ENCODE measurements at places on chromosomes 4 and X. TPM values are rescaled to one million over a fixed set of nuclear protein-coding genes. Genes with fewer than 3 reads are reported as not detected.

DNA sequence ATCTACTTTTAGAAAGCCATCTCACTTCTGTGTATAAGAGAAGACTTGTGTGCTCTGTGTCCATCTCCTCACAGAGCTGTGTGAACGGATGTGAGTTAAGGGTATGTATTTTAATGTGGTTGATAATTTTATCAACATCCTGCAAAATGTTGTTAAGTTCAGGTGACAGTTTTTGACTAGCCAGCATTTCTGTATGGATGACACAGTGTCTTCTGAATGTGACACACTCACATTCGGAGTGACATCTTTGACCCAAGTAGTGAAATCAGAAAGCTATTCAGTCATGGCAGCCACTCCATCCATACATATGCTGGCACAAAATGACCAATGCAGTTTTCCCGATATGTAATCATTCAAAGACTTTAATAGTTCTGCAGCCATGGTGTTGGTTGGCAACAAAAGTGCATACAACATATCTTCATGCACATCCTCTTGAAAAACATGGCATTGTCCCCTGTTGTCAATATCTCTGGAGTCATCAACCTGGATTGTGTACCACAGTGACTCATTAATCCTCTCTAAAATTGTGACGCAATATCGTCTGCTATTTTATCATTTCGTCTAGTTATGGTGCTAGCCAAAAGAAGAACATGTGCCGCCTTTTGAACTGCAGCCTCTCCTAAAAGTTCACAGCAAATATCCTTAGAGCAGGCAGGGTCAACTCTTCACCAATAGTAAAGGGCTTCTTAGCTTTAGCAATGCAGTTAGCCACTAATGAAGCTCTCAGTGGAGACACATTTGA lies 6.8 kb upstream of the FGF2 start:
- DNase-seq = no peak

- peak; percentile 79 for DNase-seq
These were observed 584 bp downstream of the TMEM271 start for GRCh38 chr4:575281-576141.

GRCh38 chr4:74357965-74358364 lies 7.0 kb upstream of the EREG start:
- DNase-seq = no peak

Gene UGT2B11
- total RNA-seq = not detected

DNA sequence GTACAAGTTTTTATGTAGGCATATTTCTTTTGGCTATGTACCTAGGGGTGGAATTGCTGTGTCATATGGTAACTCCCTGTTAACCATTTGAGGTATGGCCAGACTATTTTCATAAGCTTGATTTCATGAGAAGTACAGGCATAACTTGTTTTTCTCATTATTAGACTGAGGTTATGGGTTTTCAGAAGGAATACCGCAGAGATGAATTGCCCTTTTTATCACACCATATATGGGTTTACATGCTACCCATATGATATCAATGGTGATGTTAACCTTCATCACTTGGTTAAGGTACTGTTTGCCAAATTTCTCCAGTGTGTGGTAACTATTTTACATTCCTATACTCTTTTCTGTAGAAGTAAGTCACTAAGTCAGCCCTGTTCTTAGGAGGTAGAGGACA lies 23.5 kb downstream of the RAB40A start:
- no peak for DNase-seq

- peak; percentile 68 for DNase-seq
These were observed 119.1 kb upstream of the TRIM2 start for GRCh38 chr4:153084980-153085630.

Gene SRPK3
- 0.40 TPM for total RNA-seq

Gene PRMT9
- total RNA-seq = 7.4 TPM

- DNase-seq = no peak
These were observed 510.6 kb upstream of the BOD1L1 start for GRCh38 chr4:14138106-14138505.

Gene CAPN6
- not detected for total RNA-seq

GRCh38 chr4:184154199-184154598 lies 63.5 kb downstream of the ENPP6 start:
- no peak for DNase-seq

Gene PFKFB1
- total RNA-seq = under 0.01 TPM

DNA sequence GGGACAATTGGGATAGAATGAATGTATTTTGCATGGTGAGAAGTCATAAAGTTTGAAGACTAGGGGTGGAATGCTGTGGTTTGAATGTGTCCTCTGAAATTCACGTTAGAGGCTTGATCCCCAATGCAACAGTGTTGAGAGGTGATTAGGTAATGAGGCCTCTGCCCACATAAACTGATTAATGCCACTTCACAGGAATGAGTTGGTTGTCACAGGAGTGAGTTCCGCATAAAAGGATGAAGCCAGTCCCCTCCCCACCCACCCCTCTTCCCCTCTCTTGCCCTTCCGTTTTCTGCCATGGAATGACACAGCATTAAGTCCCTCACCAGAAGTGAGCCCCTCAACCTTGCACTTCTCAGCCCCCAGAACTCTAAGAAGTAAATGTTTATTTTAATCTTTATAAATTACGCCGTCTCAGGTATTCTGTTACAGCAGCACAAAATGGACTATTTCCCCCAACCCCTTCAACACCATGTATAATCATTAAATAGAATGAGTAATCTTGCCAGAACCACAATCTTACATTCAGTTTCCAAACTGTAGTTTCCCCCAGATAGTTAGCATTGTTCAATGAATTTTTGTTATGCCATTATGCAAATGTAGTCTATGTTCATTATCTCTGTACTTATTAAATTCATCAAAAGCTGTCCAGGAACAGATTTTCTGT lies 5.5 kb upstream of the MMAA start:
- DNase-seq = no peak

- DNase-seq = no peak
These were observed 57.3 kb upstream of the ENPEP start for GRCh38 chr4:110418641-110419040.

Gene TMSB15C
- total RNA-seq = 6.1 TPM

DNA sequence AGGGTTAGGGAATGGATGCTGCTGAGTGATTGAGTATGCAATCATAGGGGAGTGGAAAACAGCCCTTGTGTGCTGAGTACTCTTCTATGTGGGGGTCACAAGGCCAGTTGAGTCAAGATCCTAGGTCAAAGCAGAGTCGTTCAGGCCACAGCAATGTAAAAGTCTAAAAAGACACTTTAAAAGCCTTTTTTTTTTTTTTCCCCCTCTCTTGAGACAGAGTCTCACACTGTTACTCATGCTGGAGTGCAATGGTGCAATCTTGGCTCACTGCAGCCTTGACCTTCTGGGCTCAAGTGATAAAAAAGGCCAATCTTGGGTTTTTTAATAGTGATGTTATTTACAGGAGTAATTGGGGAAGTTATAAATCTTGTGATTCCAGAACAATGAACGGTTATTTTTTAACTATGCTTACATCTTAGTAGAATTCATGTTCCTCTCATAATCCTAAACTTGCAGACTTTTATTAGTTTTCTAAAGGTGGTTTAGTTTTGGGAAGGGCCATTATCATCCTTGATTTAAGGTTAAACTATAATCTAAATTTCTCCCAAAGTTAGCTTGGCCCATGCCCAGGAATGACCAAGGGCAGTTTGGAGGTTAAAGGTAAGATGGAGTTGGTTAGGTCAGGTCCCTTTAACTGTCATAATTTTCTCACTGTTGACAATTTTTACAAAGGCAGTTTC lies 82.2 kb upstream of the BMP2K start:
- no peak for DNase-seq

GRCh38 chr4:19309378-19309777 lies 942.3 kb upstream of the SLIT2 start:
- peak; percentile 10 for DNase-seq

Gene PITX2
- total RNA-seq = under 0.01 TPM

GRCh38 chrX:52420824-52421443 lies 52.1 kb downstream of the XAGE2 start:
- DNase-seq = no peak

DNA sequence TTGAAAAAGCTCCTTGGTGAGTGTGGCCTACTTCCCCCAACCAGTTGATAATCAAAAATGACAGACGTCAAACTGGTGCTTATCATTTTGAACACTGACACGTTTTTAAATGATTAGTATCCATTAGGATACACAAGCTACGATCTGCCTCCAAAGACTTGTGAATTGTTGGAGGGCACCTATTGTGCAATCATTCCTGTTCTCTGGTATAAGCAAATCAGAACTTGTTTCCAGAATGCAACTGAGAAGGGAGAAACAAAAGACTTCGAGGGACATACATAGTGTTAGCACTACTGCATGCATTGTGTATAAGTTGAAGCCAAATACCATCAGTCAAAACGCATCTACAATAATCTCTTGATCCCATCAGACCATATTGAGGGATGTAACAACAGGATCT lies 11.6 kb downstream of the NPY2R start:
- no peak for DNase-seq

Gene BGN
- total RNA-seq = 15.3 TPM

Gene CNKSR2
- not detected for total RNA-seq

- DNase-seq = no peak
These were observed 2.7 kb downstream of the GJB1 start for GRCh38 chrX:71225676-71226075.

DNA sequence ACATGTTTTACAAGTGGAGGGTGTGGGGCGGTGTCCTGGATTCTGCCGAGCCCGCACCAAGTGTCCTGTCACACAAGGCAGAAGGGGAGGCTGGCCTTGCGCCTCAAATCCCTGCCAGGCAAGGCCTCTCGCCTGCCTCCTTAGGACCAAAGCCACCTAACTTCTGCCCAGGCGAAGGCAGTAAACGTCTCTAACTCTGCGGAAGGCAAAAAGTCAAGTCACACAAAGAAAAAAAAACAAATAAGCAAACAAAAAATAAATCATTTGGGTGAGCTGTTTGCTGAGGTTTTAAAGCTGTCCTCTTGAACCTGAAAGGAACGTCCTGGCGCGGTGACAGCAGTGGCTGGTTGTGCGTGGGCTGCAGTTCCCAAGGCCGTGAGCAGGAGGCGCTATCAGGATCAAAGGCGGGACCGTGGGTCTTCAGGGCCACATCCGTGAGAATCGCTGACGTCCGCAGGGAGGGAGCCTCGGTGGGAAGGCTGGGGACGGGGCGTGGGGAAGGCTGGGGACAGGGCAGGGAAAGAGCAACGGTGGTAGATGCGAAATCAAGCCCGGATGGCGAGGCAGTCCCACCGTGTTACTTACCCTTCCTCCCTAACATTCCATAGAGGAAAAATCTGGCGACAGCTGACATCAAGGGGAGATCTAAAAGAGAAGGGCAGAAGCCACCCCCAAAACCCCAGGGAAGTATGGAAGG lies 99.1 kb downstream of the TRAPPC11 start:
- DNase-seq = no peak

Gene HMGN5
- 0.87 TPM for total RNA-seq

Gene IL2
- total RNA-seq = not detected

DNA sequence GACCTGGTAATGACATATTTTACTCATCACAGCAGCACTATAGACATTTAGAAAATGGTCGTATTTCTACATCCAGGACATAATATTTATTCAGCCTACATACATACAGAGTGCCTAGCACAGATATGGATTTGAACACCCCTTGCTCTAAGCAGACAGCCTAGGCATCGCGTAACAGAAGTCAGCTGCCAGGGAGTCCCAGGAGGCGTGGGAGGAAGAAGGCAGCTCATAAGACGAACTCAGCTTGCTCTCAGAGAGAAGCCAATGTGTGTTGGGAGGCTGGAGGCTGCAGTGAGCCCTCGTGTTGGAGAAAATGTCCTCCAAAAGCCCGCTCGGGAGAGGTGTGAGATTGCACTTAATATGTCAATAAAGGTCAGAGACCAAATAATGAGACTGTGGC lies 131.6 kb downstream of the BCOR start:
- no peak for DNase-seq

DNA sequence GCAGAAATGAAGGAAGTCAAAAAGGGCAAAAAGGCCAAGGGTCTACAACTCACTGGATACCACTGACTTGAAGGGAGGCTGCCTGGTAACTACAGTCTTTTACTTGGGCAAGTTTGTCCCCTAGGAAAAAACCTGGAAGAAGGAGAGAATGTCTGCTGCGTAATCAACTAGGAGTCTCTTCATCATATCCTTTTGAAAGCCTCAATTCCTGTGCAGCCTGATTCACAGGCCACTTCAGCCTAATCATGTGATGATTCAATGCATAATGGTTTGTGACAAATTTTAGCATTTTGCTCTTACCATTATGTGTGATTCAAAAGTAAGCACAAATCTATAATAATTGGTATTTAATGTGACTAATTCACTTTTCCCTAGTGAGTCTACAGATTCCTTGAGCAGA lies 273.6 kb downstream of the FRMPD4 start:
- no peak for DNase-seq

Gene AGTR2
- not detected for total RNA-seq

DNA sequence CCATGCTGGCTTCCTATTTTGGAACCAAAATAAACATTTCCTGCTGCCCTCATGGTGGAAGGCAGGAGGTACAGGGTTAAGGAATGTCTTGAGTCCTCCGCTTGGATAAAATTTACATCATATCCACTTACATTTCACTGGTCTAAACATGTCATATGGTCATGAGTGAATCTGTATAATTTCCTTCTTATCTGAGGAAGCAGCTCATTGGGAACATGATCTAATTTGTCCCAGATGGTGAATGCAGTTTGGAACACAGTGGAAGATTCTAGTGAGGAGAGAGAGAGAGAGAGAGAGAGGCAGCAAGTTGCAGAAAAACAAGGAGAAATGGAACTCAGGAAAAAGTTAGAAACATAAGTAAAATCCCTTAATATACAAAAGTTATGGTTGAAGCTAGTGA lies 46.8 kb downstream of the MXRA5 start:
- DNase-seq = no peak

Gene TNMD
- total RNA-seq = not detected

DNA sequence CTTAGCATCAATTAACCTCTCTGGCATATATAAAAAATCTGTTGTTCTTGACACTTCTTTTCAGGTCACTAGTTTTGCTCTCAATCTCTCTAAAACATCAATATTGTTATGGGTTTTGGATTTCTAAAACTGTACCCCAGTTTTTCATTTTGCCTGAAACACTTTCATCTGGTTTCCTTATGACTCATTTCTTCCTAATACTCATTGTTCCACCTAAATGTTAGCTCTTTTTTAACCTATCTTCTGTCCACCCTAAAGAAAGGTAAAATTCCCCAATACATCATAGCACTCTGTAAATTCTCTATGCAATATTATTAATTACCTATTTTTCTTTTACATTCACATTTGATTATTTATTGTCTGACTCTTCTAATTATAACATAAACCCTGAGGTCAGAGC lies 575.5 kb upstream of the NDST4 start:
- no peak for DNase-seq

- DNase-seq = peak; percentile 82
These were observed 50.1 kb downstream of the FBXW7 start for GRCh38 chr4:152485726-152486276.

DNA sequence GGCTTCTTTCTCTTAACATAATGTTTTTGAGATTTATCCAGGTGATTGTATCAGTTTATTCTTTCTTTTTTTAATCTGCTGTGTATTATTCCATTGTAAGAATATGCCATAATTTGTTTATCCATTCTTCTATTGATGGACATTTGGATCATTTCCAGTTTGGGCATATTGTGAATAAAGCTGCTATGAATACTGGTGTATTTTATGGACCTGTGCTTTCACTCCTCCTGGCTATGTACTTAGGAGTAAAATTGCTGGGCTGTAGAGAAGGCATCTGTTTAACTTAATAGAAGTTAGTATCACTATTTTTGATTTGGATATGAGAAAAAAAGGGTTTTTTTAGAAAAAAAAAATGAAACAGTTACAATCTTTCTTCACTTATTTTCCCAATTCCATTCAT lies 50.0 kb upstream of the FAM9C start:
- DNase-seq = no peak

Gene FAM241A
- 8.1 TPM for total RNA-seq

Gene RHOXF2B
- total RNA-seq = not detected

Gene SPARCL1
- total RNA-seq = 4.2 TPM

Gene CD38
- 10.9 TPM for total RNA-seq

All from lung microvascular endothelial cell (primary cell).